ENCODE measurements at places on chromosomes 1 and 21.

- DNase-seq: no peak
These were observed 206.4 kb downstream of the PTPRC start for GRCh38 chr1:198845271-198845670.

GRCh38 chr1:156662005-156662799 lies 15.0 kb downstream of the NES start:
- peak; percentile 71 for DNase-seq

DNA sequence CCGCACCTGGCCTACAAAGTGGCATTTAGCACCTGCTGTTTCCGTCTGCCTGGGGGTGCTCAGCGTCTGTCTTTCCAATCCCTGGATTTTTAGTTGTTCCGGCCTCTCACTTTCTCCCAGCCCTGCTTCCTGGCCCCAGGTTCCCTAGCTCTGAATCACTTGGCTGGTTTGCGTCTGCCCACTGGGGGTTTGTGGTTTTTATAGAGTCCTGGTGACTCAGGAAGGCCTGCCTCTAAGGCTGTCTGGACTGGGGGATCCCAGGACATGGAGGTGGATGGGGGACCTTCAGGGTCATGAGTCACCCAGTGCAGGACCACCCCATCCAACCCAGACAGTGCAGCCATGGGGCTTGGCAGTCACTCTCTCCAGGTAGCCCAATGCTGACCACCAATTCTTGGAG lies 53.5 kb downstream of the MRPL37 start:
- peak; percentile 94 for DNase-seq

- no peak for DNase-seq
These were observed 29.1 kb downstream of the SYDE2 start for GRCh38 chr1:85171721-85172120.

DNA sequence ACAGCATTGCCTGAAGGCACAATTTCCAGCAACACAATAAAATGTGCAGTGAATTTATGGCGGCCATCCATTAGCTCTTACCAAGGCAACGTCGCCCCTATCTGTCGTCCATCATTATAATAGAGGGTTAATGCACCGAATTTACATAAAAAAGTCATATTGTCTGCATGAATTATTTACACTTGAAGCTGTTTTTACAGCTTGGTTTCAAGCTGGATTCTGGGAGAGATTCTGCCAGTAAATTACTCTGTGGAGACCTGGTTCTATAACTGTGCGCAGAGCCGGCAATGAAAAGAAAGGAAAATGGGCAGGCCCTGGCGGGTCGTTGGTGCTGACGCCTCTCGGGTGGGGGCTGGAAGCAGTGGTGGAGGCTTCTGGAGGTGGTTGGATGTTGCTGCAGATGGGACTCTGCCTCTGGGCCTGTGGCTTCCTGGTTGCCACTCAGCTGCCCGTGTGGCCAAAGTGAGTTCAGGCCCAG lies 48.9 kb upstream of the POU3F1 start:
- no peak for DNase-seq
